ENCODE measurements at places on chromosomes 4 and X.

- no peak for DNase-seq
Measured at GRCh38 chr4:25949173-25949748, 35.2 kb downstream of the SMIM20 start.

- DNase-seq, result no peak
Measured at GRCh38 chrX:100687546-100687945, 43.5 kb downstream of the SRPX2 start.

DNA sequence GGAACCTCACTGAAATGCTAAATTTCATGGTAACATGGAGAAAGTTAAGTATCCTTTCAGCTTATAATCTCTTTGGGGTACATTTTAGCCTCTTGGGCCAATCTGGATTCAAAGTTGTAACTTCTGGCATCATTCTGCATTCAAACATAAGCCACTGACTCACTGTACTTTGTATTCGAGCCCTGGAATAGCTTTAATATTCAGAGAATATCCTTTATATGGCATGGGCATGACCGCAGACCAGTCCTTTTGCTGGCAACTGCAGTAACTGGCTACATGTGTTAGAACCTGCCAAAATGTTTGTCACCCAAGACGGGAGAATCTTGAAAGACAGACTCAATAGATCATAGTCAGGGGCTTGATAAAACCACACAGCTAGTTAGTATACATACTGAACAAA is 3.3 kb downstream of the GASK1B start:
- no peak for DNase-seq

- no peak for DNase-seq
Measured at GRCh38 chrX:65536291-65536690, 1.7 kb upstream of the LAS1L start.

Measured in central memory CD8-positive, alpha-beta T cell (primary cell).